GM06990 (cell line): ENCODE measurements at places on chromosomes 3 and 15.

DNA sequence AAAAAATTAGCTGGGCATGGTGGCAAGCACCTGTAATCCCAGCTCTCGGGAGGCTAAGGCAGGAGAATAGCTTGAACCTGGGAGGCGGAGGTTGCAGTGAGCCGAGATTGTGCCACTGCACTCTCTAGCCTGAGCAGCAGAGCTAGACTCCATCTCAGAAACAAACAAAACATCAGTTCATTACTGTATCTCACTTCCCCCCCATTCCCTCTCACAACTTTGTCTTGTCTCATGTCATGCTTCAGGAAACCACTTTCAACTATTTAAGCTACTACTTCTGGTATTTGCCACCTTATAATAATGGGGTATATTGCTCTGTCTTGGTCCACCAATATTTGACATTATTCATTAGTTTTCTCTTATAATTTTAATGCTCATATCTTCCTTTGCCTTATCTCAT, 26.2 kb downstream of the PIK3CA start:
- peak; percentile 38 for DNase-seq

- no peak for DNase-seq
Measured at GRCh38 chr3:18898911-18899310, 249.4 kb upstream of the KCNH8 start.

- DNase-seq = peak; percentile 3
Measured at GRCh38 chr3:62874711-62875557, at the start of gene CADPS. TSS of gene CADPS (minus strand) at chr3:62875416. CDS start at chr3:62875029, 387 bp downstream.

GRCh38 chr15:67021455-67021854, 43.9 kb upstream of the SMAD3 start:
- DNase-seq = no peak

DNA sequence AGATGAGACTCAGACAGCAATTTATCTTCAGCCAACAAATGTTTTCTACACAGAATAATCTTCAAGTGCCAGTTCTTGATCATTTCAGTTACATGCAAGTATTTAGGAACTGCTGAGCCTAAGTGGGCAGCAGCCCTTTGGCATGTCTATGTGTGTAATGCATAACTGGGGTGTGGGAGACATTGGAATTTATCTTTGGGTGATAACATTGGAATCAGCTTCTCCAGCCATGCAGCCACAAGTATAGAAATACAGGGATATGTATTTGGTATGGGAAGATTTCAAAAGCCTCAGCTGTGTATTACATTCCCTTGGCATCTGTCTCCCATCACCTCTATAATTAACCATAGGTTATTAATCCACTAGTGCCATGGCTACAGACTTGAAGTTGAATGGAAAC, 63.4 kb upstream of the FOXP1 start:
- no peak for DNase-seq

GRCh38 chr15:44317423-44318058, 29.0 kb downstream of the GOLM2 start:
- no peak for DNase-seq

- DNase-seq = no peak
Measured at GRCh38 chr15:25848784-25849156, 14.4 kb downstream of the ATP10A start.

DNA sequence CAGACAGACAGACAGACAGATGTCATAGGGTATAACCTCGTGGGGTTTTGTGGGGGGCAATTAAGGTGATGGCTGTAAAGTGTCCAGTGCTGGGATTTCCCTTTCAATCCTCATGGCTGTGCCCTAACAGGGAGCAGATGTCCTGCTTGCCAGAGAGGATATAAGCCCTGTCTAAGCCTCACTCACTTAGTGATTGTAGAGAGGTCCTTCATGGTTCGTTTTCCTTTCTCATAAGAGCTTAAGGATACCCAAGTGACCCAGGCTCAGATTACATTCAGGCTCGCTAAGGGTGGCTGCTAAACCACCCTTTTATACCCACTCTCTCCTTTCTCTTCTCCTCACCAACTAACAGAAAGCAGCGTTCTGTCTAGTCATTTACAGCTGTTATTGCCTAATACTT, 19.2 kb downstream of the LYSMD2 start:
- no peak for DNase-seq

DNA sequence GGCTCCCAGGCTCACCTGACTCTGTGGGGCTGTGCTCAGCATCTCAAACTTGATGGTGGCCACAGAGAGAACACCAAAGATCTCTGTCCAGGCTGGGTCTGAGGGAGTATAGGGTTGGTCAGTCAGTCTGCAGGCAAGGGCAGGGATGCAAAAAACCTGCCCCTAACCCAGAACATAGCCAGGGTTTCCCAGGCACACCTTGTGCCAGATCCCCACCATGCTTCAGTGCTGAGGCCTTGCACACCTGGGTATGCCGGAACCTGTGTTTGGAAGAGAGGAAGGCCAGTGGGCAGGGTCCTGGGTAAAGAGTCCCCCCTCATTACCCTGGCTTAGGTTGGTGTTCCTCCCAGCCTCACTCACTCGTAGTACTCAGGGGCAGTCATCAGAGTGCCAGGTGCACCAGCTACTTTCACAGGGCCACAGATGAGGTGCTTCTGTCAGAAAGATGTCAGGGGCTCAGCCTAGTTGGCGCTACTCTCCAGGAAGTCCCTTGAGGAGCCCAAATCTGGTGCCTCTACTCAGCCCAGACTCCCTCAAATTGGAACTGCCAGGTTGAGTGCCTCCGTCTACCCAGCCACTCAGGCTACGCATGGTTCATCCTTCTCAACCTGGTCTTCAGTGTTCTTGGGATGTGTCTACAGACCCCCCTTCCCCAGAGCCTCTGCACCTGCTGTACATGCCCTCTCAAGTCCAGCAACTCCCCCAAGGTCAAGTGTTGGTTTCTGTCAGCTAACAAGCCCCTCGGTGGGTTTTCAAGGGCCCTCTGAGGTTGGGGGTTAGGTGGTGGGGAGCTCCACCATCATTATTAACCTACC, 1.8 kb downstream of the DALRD3 start:
- DNase-seq = no peak

DNA sequence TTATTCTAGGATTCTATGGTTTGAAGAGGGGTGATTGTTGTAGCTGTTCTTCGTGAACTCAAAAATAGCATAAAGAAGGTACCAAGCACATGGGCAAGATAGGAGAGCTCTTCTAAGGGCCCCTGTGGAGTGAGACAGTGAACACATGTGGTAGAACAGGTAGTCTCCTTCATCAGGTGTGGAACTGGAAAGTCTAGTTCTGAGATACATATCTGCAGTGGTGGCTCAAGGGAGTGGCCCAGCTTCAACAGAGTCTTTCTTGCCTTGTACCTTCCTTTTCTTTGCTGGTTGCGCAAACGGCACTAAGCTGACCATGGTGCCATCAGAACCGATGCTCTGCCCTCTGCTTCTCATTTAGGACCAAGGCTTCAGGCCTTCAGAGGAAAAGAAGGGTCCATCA, 65.2 kb downstream of the CERS3 start:
- DNase-seq = no peak

GRCh38 chr3:194814878-194815357, 129.2 kb downstream of the FAM43A start:
- no peak for DNase-seq

- no peak for DNase-seq
Measured at GRCh38 chr3:71582036-71582611, 1.4 kb downstream of the FOXP1 start.

DNA sequence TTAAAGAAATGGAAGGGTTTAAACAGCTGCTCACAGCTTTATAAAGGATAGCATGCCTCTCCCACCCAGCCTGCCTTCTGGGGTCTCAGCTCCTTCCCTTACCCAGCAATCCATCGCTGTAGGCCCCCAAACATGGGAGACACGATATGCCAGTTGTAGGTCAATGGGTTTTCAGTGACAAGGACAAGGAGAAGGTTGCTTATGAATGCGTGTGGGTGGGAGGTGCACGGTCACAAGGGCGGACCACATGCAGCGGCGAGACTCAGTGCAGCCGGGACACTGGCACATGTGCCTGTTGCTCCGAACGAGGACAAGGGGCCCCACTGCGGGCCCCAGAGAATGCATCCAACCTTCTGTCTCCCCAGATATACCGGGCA, 67.0 kb downstream of the MGLL start:
- DNase-seq = peak; percentile 73

GRCh38 chr3:24315356-24315755, 179.3 kb downstream of the THRB start:
- DNase-seq = no peak

DNA sequence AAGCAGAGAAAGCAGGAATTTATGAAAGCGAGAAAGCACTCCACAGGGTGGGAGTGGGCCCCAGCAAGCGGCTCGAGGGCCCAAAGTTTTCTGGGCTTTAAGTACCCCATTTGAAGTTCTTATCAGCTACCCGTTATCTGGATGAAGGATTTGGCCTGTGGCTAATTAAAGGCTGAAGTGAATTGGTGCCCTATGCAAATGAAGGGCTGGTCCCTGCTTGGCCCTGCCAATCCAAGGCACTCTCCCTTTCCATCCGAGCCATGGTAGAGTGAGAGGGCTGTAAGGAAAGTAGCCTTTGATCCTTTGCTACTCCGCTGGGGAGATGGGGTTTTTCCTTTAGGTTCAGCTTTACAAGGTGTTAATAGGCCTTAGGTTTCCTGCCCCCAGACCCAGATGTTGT, 469.3 kb upstream of the CFAP20DC start:
- no peak for DNase-seq
